ENCODE measurements at places on chromosomes 16 and 17.

- DNase-seq: no peak
These were observed 24.7 kb downstream of the DNAJC7 start for GRCh38 chr17:41992576-41992975.

DNA sequence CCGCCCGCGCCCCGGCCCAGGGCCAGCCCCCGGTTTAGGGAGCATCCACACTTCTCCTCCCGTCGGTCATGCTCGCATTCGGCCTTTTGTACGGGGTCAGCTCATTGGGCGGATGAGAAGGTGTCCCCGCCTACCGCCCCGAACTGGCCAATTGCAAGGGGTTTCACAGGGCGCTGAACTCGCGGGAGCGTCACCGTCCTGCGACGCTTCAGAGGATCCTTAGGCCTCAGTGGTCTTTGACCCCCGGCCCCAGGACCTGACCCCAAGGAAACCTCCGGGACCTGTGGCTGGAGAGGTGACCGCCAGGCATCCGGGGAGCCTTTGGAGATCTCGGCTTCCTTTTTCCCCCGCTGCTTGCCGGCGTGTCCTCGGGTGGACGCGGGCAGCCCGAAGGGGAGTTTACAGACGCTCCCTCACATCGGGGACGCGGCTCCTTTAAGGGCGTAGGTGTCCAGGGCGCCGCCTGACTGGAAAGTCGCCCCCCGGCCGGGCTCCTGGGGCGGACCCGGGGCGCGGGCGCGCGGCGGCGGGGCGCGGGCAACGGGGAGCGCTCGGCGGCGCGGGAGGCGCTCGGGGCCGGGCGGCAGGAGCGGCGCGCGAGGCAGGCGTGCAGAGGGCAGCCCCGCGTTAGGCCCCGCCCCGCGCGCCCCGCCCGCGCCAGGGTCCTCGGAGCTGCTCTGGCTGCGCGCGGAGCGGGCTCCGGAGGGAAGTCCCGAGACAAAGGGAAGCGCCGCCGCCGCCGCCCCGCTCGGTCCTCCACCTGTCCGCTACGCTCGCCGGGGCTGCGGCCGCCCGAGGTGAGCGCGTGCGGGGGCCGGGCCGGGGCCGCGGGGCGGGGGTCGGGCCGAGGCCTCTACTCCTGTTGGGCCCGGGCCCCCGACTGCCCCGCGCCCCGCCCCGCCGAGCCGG lies at the start of gene UBE2I:
Gene UBE2I, plus strand, starts transcription at position 660 of the 909 bp plus-strand sequence. CDS start 4,395 bp downstream, outside the sequence.
- DNase-seq: peak; percentile 95

GRCh38 chr16:6957681-6958080 lies 375.0 kb upstream of the RBFOX1 start:
- DNase-seq: no peak

GRCh38 chr17:59331929-59332748 lies 684 bp downstream of the YPEL2 start:
- DNase-seq: no peak

GRCh38 chr17:68310152-68310551 lies 18.9 kb downstream of the ARSG start:
- peak; percentile 35 for DNase-seq

DNA sequence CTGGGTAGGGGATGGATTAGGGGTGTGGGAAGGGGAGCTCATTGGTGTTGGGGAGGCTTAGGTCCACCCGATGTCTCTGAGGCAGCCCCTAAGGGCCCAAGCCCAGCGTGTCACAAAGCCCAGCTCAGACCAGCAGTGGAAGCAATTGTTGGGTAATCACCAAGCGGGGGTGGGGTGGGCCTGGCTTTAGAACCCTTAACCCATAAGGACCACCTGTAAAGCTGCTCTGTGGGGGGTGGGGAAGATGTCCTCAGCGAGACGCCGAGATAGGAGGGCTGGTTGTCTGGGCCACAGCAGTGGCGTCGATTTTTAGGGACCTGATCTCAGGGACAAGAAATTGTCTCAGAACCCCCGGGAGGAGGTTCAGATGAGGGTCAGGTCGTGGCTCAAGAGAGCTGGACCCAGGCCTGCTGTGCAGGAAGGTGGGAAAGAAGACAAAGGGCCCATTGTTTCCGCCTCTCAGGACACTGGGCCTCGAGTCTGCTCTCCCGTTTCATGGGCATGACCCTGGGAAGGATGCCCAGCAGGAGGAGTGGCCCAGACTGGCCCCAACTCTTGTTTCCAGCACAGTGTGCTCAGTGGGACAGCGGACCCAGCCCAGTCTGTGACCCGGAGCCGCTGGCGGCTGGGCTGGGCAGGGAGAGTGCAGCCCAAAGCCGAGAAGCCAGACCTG lies 15.9 kb downstream of the ST6GALNAC2 start:
- DNase-seq: no peak

- no peak for DNase-seq
These were observed 202.6 kb downstream of the SHISA9 start for GRCh38 chr16:13103831-13104530.

DNA sequence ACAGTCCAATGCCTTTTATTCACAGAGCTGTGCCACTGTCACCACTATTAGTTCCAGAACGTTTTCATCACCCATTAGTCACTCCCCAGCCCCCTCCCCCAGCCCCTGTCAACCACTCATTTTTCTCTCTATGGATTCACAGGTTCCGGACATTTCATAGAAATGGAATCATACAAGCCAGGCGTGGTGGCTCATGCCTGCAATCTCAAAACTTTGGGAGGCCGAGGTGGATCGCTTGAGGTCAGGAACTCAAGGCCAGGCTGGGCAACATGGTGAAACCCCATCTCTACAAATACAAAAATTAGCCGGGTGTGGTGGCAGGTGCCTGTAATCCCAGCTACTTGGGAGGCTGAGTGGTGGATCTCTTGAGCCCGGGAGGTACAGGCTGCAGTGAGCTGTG lies 759 bp upstream of the PAM16 start:
- DNase-seq: no peak

GRCh38 chr16:4094127-4094773 lies 22.0 kb downstream of the ADCY9 start:
- no peak for DNase-seq

DNA sequence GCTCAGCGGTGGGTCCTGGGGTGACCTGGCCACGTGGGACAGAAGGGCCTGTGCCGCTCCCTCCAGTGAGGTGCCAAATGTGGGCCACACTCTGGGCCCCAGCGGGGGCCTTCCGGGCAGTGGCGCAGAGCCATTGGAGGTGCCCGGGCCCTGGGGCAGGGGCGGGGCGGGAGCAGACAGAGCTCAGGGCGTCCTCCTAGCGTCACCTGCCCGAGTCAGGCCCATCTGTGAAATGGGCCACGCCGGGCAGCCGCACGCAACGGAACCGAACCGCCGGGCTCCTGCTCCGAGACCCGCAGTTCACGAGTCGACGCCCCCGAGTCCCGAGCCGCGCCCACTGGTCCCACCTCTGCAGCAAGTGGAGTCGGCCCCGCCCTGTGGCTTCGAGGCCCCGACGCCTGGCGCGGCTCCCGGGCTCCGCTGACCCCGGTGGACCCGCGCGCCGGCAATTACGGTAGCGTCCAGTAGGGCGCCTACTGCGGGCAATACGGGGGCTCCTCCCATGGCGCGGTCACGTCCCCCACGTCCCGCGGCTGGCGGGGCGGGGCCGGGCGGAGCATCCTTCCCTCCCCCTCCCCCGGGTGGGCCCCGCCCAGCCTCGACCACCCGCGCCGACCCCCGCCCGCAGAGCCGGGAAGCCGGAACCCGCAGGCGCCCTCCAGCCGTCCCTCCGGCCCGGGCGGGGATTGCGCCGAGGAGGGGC lies 1.9 kb downstream of the SLC16A3 start:
- DNase-seq: no peak

DNA sequence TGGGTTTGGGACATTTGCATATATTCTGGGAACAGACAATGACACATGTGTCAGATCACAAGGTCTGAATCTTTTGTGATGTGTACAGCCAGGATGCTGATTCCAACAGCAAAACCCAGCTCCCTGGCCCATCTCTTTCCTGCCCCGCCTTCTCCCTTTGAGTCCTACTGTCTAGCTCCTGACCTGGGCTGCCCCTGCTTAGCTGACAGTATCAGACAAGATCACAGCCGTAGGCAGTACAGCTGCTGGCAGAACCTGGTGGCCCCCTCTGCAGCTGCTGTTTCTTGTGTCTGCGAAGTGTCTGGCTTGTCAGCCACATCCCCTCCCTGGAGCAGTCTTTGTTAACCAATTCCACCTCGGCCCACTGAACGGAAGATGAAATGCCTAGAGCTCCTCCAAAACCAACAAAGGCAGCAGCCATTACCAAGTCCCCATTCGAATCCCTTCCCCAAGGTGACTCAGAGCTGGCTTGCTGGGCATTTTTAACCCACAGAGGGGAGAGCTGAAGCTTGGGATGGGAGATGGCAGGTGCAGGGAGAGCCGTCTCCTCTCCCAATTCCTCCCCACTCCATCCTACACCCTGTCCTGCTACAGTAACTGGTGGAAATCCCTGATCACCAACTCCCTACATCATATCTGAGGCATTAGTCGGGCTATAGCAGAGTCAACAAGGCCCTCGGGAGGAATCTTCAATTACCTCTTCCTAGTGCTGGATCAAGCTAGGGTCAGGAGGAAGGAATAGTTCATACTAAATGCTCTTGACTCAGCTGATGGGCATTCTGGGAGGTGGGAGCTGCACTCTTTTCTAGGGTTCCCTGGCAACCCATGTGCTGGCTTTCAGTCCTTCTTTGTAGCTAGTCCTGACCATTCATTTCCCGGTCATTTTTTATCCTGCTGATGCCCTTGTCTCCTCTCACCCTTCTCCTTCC lies 5.8 kb downstream of the PIPOX start:
- DNase-seq: no peak

GRCh38 chr17:21297597-21297996 lies 13.1 kb downstream of the MAP2K3 start:
- DNase-seq: no peak

- no peak for DNase-seq
These were observed 28.8 kb downstream of the CCL4 start for GRCh38 chr17:36132421-36132831.

GRCh38 chr17:15171167-15172047 lies 93.7 kb downstream of the PMP22 start:
- no peak for DNase-seq

GRCh38 chr16:85638695-85639409 lies 25.7 kb downstream of the GSE1 start:
- DNase-seq: no peak

GRCh38 chr16:68564382-68564985 lies 25.4 kb downstream of the ZFP90 start:
- DNase-seq: no peak

Measured in activated CD8-positive, alpha-beta memory T cell treated with anti-CD3 and anti-CD28 coated beads for 4 hours (primary cell).